ENCODE measurements at places on chromosomes 5 and 9.

GRCh38 chr5:134447815-134448520 is 36.3 kb upstream of the CDKN2AIPNL start:
- DNase-seq = no peak

GRCh38 chr9:89740722-89741121 is 135.9 kb downstream of the GADD45G start:
- no peak for DNase-seq

- no peak for DNase-seq
Observed at GRCh38 chr5:1529498-1529897, 5.7 kb upstream of the LPCAT1 start.

GRCh38 chr5:139268364-139269202 is 25.0 kb upstream of the MATR3 start:
- no peak for DNase-seq

All from inflammatory macrophage (primary cell).